HEK293T (cell line): ENCODE measurements at places on chromosomes 1 and 21.
A peak's percentile ranks its signal among the peaks of the same experiment; 100 is the strongest.

- DNase-seq = no peak
Measured at GRCh38 chr1:156914440-156914856, 6.0 kb upstream of the LRRC71 start.

DNA sequence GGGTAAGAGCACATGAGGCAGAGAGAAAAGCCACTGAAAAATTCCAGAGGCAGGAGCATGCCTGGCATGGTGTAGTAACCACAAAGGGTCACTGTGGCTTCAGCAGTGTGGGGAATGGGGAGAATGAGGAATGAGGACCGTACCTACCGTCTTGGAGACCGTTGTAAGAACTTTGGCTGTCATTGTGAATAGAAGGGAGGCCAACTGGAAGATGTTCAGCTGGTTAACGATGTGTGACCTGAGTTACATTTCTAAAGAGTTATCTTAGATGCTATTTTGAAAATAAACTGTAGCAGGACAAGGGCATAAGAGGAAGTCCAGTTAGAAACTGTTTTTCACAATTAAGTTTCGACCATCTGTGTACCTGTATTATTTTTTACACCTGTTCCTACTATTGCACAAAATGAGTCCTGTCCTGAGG, 365.5 kb upstream of the SGIP1 start:
- no peak for DNase-seq

- no peak for DNase-seq
Measured at GRCh38 chr1:162855461-162856150, 5.4 kb downstream of the CCDC190 start.

GRCh38 chr1:155978973-155979429, 654 bp upstream of the ARHGEF2 start:
- no peak for DNase-seq

DNA sequence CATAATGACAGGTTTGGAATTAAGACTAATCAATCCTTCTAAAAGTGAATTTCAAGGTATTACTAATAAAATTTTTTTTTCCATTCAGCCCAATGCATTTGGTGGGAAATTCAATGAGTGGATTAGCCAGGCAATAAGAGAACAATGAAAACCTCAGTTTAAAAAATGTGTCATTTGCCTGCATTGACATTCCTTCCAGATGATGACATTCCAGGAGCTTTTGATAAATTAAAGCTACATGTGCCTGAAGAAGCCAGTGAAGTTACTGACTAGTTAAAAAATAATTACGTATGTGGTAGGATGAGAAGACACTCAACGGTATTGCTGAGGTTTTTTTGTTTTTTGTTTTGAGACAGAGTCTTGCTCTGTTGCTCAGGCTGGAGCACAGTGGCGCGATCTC, 37.9 kb upstream of the RC3H1 start:
- DNase-seq = no peak

DNA sequence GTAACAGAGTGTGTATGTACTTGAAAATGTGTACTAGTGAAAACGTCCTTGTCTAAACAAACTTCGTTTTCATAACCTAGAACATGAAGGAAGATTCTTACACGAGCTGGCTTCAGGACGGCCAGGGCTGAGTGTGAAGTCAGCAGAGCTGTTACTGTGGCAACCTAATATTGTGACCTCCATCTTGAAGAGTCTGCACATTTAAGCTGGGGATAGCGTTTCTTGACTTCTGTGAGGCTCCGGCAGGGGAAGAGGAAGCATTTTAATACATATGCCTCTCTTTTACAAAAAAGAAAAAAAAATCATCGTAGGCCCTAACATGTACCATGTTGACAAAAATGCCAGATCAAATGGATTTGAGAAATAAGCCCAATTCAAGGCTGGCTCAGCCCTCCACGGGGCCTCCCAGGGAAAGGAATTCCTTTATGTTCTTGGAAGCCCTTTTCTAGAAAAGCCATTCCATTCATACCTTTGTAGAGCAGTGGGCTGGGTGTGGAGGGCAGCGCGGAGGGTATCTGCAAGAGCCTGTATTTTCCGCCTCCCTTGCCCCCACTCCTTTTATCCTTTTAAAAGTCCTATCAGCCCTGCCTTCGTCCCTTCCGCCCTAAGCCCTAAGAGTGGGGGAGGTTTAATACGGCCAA, 51.1 kb downstream of the SIM2 start:
- DNase-seq = no peak

DNA sequence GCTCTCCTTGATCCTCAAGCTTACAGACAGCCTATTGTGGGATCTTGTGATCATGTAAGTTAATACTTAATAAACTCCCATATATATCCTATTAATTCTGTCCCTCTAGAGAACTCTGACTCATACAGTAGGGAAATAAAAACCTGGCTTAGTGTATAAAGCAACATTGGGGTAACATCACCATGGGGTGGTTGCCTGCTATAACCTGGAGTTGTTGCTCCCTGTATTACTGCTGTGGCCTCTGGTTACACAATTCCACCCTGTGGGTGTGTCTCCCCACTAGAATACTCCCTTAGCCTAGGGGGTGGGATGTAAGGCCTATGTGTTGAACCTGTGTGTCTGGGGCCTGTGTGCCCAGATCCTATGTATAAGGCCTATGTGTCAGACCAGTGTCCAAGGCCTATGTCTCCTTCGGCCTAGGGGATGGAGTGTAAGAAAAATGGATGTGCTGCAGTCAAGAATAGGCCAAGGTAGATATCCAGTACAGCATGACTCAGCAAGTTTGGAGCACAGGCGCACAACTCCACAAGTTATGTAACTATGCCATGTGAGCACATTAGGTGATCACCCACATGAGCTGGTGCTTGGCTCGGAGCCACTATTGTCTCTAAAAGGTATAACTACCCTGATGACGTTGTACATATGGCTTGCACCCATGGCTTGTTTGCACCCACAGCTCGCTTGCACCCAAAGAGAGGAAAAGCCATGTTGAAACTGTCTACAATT, 96.8 kb upstream of the C1orf21 start:
- DNase-seq = no peak

GRCh38 chr1:197302775-197303174, 34.7 kb downstream of the CRB1 start:
- DNase-seq = no peak

- DNase-seq = no peak
Measured at GRCh38 chr1:41368366-41368765, 7.1 kb downstream of the FOXO6 start.

- DNase-seq = no peak
Measured at GRCh38 chr21:46126309-46127238, 28.7 kb downstream of the COL6A2 start.

DNA sequence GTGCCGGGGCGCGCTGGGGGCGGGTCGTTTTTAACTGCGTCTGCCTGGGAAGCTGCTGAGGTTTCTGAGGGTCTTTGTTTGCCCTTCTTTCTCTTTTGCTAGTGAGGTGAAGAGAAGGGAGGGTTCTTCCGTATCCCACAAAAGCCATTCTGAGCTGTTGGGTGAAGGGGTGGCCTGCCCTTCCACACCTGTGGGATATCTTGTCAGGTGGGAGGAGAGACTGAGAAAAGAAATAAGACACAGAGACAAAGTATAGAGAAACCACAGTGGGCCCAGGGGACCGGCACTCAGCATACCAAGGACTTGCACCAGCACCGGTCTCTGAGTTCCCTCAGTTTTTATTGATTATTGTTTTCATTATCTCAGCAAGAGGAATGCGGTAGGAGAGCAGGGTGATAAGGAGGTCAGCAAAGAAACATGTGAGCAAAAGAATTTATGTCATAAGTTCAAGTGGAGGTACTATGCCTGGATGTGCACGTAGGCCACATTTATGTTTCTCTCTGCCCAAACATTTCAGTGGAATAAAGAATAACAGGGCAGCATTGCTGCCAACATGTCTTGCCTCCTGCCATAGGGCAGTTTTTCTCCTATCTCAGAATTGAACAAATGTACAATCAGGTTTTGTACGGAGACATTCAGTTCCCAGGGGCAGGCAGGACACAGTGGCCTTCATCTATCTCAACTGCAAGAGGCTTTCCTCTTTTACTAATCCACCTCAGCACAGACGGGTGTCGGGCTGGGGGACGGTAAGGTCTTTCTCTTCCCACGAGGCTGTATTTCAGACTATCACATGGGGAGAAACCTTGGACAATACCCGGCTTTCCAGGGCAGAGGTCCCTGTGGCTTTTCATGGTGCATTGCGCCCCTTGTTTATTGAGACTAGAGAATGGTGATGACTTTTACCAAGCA, 972 bp downstream of the PGBD2 start:
- DNase-seq = no peak

DNA sequence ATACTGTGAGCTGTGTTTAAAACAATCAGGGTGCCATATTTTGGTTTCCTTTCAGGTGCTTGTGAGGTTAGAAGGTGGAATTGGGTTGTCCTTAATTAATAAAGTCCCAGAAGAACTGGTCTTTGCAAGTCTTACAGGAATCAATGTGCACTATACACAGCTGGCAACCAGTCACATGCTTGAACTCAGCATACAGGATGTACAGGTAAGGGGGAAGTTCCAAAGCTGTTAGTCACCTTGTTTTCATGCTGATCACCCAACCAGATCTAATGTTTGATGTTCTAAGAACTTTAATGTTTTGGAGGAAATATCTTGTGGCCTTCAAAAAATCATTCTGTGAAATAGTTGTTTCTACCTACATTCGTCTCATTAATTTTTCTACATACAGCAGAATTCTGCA, 156.3 kb downstream of the VPS13D start:
- no peak for DNase-seq

DNA sequence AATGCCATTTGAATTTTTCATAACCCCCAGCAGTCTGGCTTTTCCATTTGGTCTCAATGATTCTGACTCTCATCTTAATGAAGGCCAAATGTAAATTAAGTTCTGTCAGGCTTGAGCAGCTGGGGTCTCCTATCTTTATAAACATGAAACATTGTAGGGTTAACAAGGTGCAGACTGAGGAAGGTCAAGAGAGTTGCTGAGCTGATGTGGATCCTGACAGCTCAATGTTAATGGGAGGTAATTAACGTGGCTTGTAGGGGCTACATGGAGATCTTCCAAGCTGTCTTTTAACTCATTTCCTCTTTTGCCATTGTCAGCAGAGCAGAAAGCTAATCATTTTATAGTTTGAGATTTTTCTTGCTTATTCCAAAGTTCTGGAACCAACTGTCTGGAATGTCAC, 55.2 kb downstream of the FGGY start:
- no peak for DNase-seq

- no peak for DNase-seq
Measured at GRCh38 chr1:171206978-171207355, 21.9 kb downstream of the FMO2 start.

DNA sequence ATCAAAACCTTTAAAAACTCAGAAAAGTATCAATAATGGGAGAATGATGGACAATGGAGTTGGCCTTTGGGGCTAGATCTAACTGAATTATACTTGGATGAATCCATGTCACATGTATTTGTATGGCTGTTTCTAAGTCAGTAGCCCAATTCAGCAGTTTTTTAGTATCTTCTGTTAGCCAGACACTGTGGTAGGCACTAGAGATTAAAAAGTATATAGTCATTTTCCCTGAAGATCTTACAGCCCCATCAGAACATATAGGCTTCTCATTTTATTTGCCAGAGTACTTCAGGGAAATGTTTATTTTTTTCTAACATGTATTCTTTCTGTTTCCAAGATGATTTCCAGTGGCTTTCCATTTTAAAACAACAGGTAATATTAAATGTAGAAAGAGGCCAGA, 273.7 kb downstream of the NFIA start:
- DNase-seq = no peak

GRCh38 chr1:3856923-3857790, at the start of the genes CEP104 and DFFB:
CEP104 (minus strand) TSS chr1:3857211; CDS start chr1:3852407, 4,804 bp downstream.
DFFB (plus strand) TSS chr1:3857476; CDS start chr1:3857604, 128 bp downstream.
- peak; percentile 99 for DNase-seq

GRCh38 chr1:8661185-8662110, 156.0 kb downstream of the RERE start:
- no peak for DNase-seq

- DNase-seq = no peak
Measured at GRCh38 chr1:2865571-2866421, 64.3 kb upstream of the TTC34 start.
